ENCODE measurements at places on chromosomes 5 and 9. TPM values are rescaled to one million over a fixed set of nuclear protein-coding genes. Genes with fewer than 3 reads are reported as not detected.
A peak's percentile ranks its signal among the peaks of the same experiment; 100 is the strongest.

NRG2 gene
- not detected for total RNA-seq

HTR4 gene
- total RNA-seq: not detected

GPRIN1 gene
- 15.6 TPM for total RNA-seq

LPAR1 gene
- 21.7 TPM for total RNA-seq

SLC6A7 gene
- total RNA-seq: not detected

DNA sequence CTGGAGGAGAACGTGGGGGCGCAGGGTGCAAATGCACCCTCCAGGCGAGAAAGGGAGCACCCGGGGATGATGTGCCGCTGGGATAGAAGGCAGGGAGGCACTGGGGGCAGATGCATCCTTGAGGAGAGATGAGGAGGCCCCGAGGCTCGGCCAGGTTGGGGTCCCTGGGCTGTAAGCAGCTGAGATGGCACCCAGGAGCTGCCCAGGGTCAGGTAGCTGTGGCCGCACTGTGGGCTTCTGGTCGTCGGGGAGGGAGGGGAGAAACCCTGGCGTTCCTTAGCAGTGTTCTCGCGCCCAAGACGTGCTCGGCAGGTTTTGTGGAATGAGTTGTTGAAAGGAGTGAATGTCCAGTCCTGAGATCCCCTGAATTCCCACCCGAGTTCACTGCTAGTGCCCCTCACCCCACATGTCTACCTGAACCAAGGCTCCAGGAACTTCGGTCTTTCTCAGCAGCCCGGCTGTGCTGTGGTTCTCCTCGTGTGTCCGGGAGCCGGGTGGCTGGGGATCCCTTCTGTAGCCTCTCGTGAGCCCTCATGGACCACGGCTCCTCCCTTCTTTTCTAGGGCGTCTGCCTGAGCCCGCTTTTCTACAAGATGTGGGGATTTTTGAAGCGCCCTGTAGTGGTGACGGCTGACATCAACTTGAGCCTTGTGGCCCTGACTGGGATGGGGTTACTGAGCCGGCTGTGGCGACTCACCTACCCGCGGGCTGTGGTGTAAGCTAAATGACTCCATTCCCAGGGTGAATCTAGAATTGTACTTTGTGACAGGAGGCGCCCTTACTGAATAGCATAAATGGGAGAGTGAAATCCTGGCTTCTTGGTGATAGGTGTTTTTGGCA lies 1.1 kb downstream of the POMT1 start:
- H3K4me1 ChIP-seq: peaks cover 18% of the 10 kb centered on the region
- DNase-seq: no peak
- H3K36me3 ChIP-seq: peaks cover 30% of the 10 kb centered on the region
- H3K27me3 ChIP-seq: no peaks in the 10 kb centered on the region
- H3K4me3 ChIP-seq: peak overlapping the region; percentile 65

- H3K4me1 ChIP-seq: peaks cover 40% of the 10 kb centered on the region
- peak overlapping the region; percentile 83 for H3K27ac ChIP-seq
- no peaks in the 10 kb centered on the region for H3K36me3 ChIP-seq
- H3K4me3 ChIP-seq: no peak overlapping the region
Measured at GRCh38 chr5:143923634-143924266, 111.8 kb downstream of the HMHB1 start.

DNA sequence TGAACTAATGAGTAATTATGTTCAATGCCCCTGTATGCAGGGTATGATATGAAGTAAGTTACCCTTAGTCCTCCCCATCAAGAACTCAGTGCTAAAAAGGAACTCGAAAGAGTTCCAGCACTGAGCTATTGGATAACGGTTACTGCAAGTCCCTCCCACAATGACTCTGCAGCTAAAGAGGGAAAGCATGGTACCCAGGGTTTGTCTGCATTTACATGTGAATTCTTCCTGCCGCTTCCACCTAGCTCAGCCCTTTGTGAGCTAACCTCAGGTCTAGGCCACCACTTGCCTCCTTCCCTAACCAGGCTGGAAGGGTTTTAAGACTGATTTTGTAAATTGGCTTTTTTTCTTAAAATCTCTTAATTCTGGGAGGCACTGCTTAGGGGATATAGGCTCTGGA lies 376.8 kb downstream of the EBF1 start:
- H3K4me1 ChIP-seq: peaks cover 36% of the 10 kb centered on the region
- H3K27ac ChIP-seq: no peak overlapping the region
- H3K36me3 ChIP-seq: no peaks in the 10 kb centered on the region
- no peak for DNase-seq
- no peak overlapping the region for H3K4me3 ChIP-seq

DNA sequence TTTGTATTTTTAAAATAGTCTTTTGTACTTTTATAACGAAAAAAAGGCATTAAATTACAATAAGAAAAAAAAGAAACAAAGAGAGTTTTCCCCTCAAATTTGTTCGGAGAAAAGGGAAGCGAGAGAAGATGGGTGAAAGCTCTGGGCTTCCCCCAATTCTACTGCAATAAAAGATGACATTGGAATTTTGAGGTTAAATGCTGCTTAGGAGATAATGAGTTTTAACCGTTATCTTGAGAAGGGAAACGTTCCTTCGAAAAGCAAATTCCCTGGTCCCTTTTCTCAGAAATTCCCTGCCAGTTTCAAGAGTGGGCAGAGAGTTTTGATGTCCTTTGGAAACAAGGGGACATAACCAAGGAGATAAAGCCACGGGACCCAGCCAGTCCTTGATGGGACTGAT lies 18.4 kb upstream of the ERGIC1 start:
- H3K4me1 ChIP-seq: peaks cover 22% of the 10 kb centered on the region
- H3K36me3 ChIP-seq: no peaks in the 10 kb centered on the region
- DNase-seq: no peak
- no peak overlapping the region for H3K27ac ChIP-seq
- H3K27me3 ChIP-seq: no peaks in the 10 kb centered on the region

- H3K27ac ChIP-seq: no peak overlapping the region
- no peaks in the 10 kb centered on the region for H3K27me3 ChIP-seq
- DNase-seq: no peak
- H3K36me3 ChIP-seq: no peaks in the 10 kb centered on the region
- peaks cover 22% of the 10 kb centered on the region for H3K4me1 ChIP-seq
Measured at GRCh38 chr9:16043756-16044578, 491.1 kb downstream of the CCDC171 start.

DNA sequence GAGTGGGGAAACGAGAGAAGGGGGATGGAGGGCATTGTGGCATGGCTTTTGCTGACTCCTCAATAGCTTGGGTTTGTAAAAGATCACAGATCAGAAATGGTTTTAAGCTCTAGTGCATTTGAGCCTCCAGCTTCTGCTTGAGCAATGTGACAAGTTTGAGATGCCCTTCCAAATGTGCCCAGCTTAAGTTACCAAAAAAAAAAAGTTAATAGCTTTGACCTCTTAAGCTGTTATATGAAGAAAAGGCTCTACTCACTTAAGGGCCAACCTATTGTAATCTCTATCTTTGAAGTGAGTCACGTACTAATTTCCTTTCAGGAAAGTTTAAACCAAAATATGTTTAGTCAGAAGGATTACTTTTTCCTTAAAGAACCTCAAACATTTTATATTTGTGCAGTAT lies 428.8 kb upstream of the ACTBL2 start:
- H3K4me3 ChIP-seq: no peak overlapping the region
- no peaks in the 10 kb centered on the region for H3K27me3 ChIP-seq
- no peaks in the 10 kb centered on the region for H3K36me3 ChIP-seq
- peaks cover 5% of the 10 kb centered on the region for H3K4me1 ChIP-seq
- DNase-seq: peak; percentile 5
- H3K27ac ChIP-seq: no peak overlapping the region

DNA sequence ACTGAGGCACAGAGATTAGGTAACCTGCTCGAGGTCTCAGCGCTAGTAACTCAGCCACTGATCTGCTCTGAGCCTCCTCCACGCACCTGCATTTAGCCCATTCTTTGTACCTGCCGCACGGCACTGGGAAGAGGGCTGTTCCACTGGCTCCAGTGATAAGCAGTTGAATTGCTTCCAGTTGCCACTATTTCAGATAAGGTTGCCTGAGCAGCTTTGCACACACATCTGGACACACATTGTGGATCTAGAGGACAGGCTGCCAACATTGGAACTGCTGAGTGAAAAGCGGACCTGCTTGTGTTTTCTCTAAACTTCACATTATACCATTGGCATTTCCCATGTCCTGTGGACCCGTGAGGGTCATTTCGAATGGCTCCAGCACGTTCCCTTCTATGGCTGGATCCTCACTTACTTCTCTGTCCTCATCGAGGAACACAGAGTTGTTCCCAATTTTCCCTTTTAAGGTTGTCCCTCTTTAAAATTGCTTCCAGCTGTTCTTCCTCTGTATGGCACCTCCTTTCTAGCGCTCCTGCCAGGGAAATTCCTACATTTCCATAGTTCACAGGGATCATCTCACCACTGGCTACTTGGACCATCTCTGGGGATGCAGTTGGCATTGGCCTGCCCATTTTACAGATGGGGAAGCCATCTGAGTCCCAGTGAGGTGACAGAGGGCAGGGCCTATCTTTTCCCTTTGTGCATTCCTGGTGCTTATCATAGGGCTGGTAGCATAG lies 45.9 kb upstream of the RPL26L1 start:
- no peak overlapping the region for H3K4me3 ChIP-seq

DNA sequence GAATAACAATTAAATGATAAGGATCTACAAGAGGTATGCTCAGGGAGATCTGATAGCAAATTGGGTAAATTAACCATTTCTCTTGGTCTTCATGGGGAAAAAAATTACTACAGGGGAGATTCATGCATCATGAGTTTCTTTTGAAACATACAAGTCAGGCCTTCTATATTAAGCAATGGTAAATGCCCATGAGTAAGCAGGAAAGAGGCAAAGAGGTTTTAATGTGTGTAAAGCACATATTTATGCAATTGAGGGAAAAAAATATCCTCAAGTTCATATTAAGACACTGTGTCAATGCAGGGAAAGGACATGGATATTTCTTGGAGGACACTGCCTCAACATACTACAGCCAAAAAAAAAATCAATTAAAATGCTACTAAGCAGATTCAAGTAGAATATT lies 73.4 kb upstream of the NR4A3 start:
- 0 out of 2 replicates have a peak, but pooled peaks cover 8% of the 10 kb centered on the region for H3K27me3 ChIP-seq
- H3K36me3 ChIP-seq: no peaks in the 10 kb centered on the region
- H3K4me1 ChIP-seq: no peaks in the 10 kb centered on the region
- H3K27ac ChIP-seq: no peak overlapping the region
- no peak for DNase-seq
- no peak overlapping the region for H3K4me3 ChIP-seq

GRCh38 chr5:30502277-30502676 lies 691.2 kb upstream of the CDH6 start:
- no peaks in the 10 kb centered on the region for H3K27me3 ChIP-seq
- H3K27ac ChIP-seq: no peak overlapping the region
- no peak overlapping the region for H3K4me3 ChIP-seq
- H3K36me3 ChIP-seq: no peaks in the 10 kb centered on the region
- no peak for DNase-seq

DNA sequence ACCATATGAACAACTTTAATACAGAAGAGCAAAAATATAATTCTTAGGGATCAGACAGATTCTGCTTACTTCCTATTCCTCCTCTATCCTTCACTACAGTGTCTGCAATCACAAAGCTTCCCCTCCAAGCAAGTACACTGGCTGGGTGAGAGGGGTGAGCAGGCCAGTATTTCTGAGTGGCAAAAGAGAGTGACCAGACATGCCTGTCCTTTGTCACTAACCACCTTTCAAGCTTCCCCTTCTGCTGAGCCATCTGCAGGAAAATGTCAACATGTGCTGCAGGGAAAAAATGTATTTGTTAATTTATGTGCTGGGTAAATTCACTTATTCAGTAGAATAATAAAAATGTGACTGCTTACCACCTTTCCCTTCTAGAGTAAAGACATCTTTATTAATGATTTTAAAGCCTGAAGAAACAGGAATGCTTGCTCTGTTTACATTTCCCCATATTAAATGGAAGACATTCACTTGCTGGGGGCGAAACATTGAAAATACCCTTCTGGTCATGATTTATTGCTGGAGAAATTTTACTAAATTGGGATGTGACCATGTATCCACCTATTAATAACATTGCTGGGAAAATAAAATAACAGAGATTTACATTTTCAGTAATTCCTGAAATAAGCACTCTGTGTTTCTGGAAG lies 84.9 kb downstream of the SPOCK1 start:
- no peak for DNase-seq
- H3K36me3 ChIP-seq: no peaks in the 10 kb centered on the region
- H3K27ac ChIP-seq: no peak overlapping the region

DNA sequence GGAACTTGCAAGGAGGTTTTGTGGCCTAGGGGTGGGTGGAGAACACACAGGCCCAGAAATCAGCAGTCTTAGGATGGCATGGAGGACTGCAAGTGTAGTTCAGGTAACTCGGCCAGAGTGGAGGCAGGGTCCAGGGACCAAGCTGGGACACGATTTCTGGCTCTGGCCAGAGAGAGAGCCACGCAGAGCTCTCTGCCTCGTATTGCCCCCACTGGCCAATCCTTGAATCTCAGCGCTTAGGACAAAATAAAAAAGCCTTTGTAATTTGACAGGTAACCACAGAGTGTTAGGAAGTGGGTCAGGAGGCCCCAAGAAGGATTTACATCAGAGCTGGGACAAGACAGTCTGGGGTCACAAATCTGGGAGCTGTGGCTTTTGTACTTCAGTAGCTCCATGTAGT lies 11.7 kb downstream of the MAP3K1 start:
- H3K36me3 ChIP-seq: 0 out of 2 replicates have a peak, but pooled peaks cover 3% of the 10 kb centered on the region
- H3K4me3 ChIP-seq: no peak overlapping the region
- H3K27ac ChIP-seq: no peak overlapping the region
- H3K4me1 ChIP-seq: peaks cover 21% of the 10 kb centered on the region
- H3K27me3 ChIP-seq: no peaks in the 10 kb centered on the region

DNA sequence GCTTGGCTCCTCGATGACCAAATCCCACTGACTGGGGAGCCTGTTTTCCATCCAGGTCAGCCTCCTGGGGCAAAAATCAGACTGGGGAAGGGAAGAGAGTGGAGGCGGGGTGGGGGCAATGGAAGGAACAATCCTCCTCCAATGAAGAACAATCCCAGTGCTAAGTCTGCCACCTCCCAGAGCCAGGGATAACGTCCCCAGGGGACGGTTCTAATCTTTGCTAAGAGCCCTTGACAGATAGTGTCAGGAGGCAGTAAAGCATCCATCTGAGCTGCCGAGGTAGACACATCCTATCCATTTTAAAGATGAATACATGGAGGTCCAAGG lies 298.5 kb upstream of the MSX2 start:
- H3K4me3 ChIP-seq: no peak overlapping the region
- H3K36me3 ChIP-seq: no peaks in the 10 kb centered on the region
- no peak overlapping the region for H3K27ac ChIP-seq
- H3K27me3 ChIP-seq: no peaks in the 10 kb centered on the region
- H3K4me1 ChIP-seq: no peaks in the 10 kb centered on the region

DNA sequence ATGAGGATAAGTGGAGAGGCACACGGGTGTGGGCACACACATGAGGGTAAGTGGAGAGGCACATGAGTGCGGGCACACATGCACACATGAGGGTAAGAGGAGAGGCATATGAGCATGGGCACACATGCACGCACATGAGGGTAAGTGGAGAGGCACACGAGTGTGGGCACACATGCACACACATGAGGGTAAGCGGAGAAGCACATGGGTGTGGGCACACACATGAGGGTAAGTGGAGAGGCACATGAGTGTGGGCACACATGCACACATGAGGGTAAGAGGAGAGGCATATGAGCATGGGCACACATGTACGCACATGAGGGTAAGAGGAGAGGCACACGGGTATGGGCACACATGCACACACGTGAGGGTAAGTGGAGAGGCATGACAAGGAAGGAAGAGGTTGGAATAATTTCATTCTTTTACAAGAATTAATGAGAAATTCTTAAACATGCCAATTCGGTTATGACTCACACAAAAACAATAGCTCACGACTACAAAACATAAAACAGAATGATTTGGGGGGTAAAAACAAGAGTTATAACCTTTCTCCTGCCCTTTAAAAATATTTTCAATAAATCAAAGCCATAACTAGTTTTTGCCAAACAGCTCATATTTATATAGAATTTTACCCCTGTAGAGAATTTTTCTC lies 67.5 kb downstream of the APBA1 start:
- no peaks in the 10 kb centered on the region for H3K27me3 ChIP-seq
- H3K4me3 ChIP-seq: no peak overlapping the region
